ENCODE measurements at places on chromosomes 1 and 21.

DNA sequence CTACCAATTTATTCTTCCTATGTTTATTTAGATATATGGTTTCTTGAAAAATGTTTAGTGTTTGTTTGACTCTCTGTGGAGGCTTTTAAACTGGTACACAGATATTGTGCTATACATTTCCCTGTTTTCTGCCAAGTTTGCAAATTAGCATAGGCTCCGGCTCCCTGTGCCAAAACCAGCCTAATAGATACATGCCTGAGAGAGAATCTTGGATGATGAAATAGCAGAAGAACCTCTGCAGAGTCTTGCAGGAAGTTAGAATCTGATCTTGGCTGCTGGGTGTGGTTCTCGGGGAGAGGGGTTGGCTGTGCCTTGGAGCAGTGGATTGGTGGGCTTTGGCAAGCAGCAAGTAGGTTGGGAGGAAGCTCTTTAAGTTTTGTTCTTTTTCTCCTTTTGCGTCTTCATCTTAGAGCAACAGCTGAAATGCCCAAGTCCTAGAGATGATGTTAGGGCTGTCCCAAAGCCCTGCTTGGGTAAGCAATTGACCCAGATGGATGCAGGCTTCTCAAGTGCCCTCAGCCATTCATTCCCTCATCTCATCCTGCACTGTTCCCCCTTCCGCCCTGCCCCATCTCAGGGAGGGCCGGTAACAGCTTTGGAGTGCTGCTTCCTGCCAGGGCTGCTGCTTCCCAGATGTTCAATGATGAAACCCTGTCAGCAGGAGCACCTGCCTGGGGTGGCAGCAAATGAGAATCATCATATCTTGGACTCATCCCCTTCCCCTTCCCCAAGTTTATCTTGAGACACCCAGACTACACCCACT is 9.3 kb downstream of the PLA2G2A start:
- DNase-seq, result no peak

GRCh38 chr1:8169364-8170058 is 143.4 kb upstream of the ERRFI1 start:
- no peak for DNase-seq

DNA sequence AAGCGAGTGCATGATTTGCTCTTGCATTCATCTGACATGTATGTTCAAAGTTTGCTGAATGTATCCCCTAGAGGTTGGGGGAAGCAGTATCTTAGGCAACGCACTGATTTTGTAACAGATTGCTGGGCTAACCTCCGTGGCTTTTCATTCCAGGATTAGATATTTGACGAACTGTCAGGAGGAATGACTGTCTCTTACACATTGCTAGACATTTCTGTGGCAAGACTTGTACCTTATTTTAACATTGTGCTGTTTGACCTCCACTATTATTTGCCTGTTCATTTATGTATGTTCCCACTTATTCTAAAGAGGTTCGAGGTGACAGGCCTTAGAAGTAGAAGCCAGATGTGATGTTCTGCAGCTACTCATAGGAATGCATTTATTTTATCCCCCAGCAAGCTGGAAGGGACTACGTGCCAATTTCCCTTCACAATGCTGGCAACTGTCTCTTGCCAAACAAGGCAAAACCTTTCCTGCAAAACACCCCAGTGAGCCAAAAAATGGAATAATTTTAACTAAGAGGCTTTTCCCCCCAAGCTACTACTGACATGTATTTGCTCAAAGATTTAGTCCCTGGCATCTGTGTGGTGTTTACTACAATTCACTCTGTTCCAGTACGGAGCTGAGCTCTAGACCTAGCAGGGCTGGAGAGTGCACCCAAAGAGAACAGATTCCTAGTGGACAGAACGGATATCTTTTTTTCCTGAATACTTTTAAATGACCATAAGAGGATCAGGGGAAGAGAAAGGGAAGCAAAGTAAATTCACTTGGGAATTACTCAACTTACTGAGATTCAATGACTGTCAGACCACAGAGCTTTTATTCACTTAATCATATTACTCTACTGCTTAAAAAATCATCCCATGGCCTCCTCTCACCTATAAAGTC is 646.2 kb downstream of the SMYD3 start:
- no peak for DNase-seq

DNA sequence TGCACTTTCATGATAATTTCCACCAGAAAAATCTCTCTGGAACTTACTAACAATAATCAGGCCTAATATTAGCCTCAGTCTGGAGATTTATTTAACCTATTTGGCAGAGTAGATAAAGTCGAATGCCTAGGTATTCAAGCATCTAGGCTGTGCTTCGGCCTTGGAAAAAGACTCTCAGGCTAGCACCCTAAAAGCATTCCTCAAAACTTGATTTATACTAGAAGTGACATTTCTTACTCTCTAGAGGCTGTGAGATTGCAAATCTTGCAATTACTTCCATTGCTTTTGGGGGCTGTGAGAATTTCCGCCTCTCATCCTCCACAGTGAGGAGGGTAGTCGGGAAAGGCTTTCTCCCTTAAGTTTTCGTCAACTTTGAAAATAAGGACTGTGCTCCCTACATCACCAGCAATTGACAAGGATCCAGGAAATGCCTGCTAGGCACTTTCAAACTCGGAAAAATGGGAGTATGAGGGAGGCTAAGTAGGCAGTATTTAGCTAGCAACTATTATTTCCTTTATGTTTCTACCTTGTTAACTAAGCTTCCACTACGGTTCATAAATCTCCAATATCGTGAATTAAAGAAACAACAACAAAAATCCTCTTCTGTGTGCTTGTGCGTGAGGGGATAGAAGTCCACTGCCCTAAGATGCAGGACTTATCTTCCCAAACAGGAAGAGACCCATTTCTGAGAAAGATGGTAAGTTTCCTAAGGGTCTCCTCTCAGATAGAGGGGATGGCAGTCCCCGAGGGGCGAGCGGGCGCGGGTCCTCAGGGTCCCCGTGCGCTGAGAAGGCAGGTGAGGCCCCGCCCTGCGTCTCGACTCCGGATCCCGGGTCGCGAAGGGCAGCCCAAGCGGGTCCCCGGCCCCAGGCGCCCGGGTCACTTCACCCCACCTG is 1.1 kb upstream of the LMO4 start:
- DNase-seq, result no peak

DNA sequence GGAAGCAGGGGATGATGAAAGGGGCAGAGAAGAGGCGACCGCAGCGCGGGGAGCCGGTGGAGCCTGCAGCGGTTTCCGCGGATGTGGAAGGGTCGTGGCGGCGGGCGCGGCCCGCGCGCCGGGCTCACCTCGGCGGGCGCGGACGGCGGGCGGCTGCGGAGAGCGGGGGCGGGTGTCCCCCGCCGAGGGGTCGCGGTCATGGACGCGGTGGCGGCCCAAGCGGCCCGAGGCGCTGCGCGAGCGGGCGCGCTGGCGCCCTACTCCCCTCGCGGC is 572 bp downstream of the LPGAT1 start:
- DNase-seq, result no peak

- no peak for DNase-seq
These were observed 1195.9 kb downstream of the MRPL39 start for GRCh38 chr21:24411429-24411828.

DNA sequence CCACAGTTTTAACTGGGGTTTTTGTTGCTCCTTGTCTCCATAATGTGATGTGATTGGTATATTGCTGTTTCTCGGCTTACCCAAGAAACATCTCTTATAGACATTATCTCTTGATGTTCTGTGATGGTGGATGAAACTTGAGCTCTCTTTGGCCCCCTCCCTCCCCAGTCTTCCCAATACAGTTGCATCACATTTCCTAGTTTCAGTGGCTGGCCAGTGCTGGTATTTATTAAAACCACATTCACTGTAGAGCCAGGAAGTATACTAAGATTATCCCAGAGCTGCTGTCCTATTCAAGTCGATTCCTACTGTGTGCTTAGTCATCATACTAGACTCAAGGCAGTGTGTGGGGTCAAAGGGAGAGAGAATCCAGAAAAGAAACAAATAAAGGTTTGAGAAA is 244.4 kb downstream of the KAZN start:
- no peak for DNase-seq

DNA sequence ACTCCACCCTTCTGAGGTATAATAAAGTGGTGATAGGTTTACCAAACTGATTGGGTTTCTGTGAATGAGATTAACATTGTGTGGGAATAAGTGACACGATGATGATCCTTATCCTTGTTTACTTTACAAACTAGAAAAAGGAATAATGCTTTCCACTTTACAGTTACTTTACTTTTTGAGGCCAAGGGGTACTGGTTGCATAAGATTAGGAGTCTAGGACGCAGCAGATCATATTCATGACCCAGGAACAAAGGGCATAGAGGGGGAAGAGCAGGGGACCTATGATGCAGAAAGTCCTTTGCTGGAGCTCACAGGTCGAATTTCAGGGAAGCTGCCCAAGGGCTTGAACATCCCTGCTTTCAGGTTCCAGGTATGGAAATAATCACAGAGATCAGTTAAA is 20.4 kb downstream of the FGGY start:
- no peak for DNase-seq

- DNase-seq, result no peak
These were observed 60.1 kb downstream of the TMCO4 start for GRCh38 chr1:19739628-19740027.

- no peak for DNase-seq
These were observed 1.2 kb upstream of the PAQR7 start for GRCh38 chr1:25876693-25877077.

DNA sequence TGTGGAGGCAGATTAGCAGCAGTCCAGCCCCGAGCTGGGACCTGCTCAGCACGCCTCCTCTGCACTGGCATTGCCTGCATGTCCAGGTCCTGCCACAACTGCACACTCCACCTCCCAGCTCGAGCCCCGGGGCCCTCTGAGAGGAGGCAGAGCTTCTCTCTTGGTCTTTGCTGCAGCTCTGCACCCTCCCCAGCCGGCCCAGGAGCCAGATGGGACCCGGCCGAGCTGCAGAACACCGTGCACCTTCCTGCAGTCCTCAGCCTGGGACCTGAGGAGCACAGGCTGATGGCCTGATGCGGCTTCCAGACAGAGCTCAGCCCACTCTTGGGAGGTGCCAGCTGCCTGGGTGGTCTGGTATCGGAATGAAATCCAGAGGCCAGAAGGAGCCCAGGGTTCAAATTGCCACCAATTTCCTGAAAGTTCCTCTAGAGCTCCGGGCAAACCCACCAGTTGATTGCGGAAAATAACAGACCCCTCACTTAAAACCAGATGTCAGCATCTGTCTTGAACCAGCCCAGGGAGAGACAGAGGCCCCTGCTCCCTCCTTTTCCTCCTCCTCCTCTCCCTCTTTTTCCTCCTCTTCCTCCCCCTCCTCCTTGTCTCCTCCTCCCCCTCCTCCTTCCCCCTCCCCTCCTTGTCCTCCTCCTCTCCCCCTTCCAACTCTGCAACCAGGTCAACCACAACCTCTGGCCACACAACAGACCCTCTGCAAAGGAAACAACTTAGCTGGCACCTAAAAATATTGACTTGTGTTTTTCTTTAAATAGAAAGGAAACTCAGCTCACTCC is 10.6 kb upstream of the SPSB1 start:
- DNase-seq, result no peak

GRCh38 chr1:159881622-159882526 is 18.1 kb downstream of the CFAP45 start:
- no peak for DNase-seq

- DNase-seq, result no peak
These were observed 185.9 kb upstream of the EDN2 start for GRCh38 chr1:41670217-41670957.

GRCh38 chr1:56297208-56297607 is 282.2 kb downstream of the PLPP3 start:
- no peak for DNase-seq

- peak; percentile 24 for DNase-seq
These were observed 19.4 kb downstream of the PLEKHO1 start for GRCh38 chr1:150168960-150169601.

- DNase-seq, result no peak
These were observed 131.5 kb upstream of the LMO4 start for GRCh38 chr1:87197156-87197555.

DNA sequence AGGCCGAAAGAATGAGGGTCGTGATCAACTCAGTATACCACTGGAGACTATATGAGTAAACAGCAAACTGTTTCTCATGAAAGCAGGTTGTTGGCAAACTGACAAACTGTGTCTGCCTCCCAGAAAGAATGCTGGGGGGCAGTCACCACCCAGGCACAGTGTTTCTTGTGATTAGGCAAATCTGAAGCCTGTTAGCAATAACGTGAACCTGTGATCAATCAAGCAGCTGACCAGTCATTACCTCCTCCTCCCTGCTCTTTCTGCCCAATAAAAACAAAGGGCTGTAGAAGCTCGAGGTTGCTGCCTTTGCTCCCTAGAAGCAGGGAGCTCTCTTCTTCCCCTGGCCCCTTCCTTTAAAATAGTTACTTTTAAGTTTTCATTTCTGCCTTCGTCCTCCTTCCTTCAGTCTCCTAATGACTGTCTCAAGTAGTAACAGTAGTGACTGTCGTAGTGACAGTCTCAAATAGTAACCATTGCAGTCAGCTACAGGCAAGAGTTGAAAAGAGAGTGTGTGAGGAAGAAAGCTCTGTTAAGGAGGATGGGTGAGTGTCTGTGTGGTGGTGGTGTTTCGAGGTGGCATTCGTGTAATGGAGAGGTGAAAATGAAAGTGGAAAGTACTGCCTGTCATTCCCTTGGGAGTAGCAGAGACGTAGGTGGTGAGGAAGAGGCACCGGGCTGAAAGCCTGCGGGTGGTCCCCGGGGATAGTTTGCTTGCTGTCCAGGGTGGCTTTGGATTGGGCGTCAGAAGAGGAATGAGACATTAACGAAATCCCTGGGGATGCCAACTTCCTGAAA is 14.5 kb downstream of the HHAT start:
- no peak for DNase-seq

DNA sequence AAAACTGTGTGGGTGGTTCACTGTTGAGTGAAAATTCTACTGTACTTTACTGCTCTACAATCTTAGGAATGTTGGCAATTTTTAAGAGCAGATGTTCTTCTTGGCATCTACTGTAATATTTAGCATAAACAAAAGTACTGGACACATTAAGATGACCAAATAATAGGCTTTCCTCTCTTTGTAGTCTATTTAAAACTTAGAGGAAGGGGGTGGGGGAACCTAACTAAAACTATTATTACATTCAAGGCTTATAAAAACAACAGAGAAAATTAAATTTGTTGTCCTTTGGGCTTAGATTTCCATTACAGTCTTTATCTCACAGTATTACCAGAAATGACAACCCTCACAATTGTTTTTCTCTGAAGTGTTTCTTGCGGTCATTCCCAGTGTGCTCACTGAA is 181.2 kb downstream of the PLPPR4 start:
- no peak for DNase-seq

GRCh38 chr1:185603158-185603557 is 131.0 kb upstream of the HMCN1 start:
- DNase-seq, result no peak

- DNase-seq, result no peak
These were observed 52.3 kb downstream of the PLEKHA6 start for GRCh38 chr1:204307334-204307883.

GRCh38 chr1:150161747-150162581 is 12.2 kb downstream of the PLEKHO1 start:
- no peak for DNase-seq
